Activated CD4-positive, alpha-beta T cell treated with anti-CD3 and anti-CD28 coated beads for 48 hours (primary cell): ENCODE measurements at places on chromosomes 13 and 19.
A peak's percentile ranks its signal among the peaks of the same experiment; 100 is the strongest.

DNA sequence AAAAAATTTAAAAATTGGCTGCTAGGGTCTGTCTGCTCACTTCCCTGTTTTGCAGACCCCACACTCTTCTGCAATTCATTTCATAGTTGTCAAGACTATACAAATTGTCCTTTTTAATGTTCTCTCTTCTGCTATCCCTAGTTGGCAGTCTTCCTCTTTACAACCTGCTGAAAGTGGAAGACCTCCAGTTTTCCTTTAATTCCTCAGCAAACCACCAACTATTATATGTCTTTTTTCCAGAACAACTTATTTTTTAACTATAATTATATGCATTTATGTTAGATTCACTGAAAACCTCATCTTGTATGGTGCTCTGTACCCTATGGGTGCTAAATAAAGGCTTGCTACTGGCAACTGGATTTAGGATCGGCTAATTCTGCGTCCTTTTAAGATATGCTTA, 1.1 kb upstream of the PHF11 start:
- no peak for DNase-seq

DNA sequence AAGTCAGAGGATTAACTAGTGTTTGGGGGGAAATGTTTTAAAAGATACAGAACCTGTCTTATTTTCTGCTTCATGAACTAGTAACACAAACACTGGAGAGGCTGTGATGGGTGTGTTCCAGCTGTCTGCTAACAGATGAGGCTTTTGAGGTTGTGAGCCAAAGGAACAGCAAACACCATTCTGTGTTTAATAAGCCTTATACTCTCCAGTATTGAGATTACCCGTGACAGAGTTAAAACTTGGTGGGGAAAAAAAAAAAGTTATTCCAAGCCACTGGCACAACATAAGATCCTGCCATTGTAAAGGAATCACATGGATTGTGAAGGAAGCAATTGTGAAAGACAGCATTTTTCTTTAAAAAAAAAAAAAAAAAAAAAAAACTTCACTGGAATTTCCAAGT, 48.4 kb downstream of the KCTD12 start:
- DNase-seq = no peak

DNA sequence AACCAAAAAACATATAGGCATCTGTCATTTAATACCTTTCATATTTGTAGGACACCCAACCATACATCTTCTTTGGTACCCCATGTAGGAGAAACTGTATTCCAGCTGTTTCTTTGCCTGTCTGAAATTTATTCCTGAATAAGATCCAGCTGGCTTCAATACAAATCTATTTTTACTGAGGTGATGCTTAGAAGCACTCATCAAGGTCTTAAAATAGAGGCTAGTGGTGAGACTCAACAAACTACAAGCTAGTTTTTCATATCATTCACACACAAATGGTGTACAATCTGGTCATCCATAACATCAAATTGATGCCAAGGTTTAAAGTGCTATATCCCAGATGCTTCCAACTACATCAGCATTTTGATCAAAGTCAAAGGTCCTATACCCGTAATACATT, 1071.3 kb upstream of the MIR17HG start:
- DNase-seq = no peak

- no peak for DNase-seq
Observed at GRCh38 chr19:48603001-48603400, 3.5 kb upstream of the SPACA4 start.

- DNase-seq = no peak
Observed at GRCh38 chr13:86792153-86792651, 879.0 kb upstream of the SLITRK5 start.

DNA sequence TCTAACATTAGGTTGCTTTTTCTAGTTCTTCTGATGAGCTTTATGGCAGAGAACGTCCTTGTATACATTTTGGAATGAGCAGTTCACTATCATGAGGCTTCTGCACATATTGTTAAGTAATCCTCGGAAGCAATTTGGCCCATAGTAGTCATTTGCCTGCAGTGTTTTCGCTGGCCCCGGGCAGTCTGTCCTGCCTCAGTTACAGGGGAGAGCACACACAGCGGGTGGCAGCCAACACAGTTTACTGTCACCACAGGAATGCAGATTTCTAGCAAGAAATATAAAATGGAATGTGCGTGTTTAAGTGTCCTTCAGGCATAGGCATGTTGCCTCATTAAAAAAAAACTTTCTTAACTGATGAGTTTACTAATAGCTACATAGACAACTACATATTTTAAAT, 71.5 kb upstream of the GJB6 start:
- no peak for DNase-seq

DNA sequence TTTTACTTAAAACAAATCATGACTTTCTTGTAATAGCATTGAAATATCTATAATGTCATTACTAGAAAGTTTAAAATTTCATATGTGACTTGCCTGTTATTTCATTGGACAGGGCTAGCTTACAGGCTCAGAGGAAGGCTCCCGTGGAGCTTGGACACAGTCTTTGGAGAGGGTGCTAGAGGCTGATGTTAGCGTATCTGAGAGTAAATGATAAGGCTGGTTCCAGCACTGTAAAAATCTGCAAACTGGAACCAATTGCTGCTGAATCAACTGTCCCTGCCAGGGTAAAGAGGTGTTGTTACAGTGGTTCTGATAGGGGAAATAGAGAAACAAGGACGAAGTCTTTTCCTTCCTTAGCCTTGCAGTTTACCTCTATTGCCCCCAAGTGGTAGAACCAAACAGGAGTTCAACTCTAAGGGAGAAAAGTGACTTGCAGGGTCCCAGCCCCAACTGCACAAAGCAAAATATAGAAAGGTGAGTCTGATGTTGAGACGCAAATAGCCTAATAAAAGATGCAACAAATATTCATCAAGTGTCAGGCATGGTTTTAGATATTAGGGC, 901.7 kb downstream of the DIAPH3 start:
- DNase-seq = no peak

DNA sequence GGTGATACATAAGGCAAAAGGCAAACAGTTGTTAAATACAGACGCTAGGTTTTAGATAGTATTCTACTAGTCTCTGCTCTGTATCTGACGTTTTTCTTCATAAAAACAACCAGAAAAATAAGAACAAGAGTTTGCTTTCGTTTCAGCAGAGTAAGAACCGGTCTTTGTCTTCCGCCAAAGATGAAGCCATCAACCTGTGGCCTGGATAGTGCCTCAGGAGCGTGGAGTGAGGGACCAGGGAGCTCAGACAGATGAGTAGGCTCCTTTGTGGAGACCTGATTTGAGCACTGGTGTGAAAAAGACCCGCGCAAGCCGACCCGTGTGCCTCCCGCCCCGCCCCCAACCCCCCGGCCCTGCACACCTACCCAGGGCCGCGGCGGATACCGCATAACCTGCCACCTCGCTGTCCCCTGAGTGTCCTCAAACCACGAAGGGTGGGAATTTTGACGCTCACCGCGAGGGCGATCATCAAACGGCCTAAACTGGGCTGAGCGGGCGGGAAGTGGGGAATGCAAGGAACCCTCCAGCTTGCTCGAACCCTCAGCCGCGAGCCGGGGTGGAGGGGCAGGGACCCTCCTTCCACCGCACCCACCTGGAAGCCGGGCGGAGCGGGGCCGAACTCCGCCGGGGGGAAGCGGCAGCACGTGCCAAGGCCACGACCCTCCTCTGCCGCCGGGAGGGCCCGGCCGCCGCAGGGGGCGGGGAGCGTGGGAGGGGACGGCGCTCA, 866 bp upstream of the LMO7 start:
- DNase-seq = no peak

DNA sequence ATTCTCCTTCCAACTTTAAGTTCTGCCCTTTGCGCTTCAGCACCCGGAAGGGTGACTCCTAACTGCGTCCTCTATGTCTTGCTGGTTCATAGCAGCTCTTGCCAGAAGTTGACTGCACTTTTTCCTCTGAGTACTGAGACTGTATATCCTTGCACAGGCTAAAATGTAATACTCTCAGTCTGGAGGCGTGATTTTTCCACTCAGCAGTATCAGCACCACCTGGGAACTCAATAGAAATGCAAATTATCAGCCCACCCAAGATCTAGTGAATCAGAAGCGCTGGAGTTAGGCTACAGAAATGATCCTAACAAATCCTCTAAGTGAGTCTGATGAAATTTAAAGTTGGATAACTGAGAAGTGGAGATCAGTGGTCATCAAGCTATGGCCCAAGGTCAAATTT, 1611.9 kb upstream of the SLC10A2 start:
- no peak for DNase-seq

GRCh38 chr19:46218160-46218559, 11.4 kb upstream of the IGFL1 start:
- peak; percentile 57 for DNase-seq

- no peak for DNase-seq
Observed at GRCh38 chr19:3364501-3364858, 1.9 kb upstream of the NFIC start.

DNA sequence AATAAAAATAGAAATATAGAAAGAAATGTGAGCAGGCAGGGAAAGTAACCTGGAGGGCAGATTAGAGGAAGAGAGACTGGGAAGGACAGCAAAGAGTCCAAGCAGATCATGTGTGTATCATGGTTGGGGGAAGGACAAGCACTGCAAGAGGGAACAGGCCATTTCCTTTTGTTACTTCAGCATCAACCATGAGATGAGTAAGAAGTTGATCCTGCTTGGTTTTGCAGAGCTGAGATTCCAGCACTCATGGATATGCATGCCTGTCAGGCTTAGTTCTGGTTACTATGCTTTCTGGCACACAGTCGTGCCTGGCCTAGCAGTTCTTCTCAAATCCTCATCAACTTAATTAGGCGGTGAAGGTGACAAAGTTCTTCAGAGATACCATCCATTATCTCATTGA, 18.1 kb downstream of the NALCN start:
- DNase-seq = no peak

DNA sequence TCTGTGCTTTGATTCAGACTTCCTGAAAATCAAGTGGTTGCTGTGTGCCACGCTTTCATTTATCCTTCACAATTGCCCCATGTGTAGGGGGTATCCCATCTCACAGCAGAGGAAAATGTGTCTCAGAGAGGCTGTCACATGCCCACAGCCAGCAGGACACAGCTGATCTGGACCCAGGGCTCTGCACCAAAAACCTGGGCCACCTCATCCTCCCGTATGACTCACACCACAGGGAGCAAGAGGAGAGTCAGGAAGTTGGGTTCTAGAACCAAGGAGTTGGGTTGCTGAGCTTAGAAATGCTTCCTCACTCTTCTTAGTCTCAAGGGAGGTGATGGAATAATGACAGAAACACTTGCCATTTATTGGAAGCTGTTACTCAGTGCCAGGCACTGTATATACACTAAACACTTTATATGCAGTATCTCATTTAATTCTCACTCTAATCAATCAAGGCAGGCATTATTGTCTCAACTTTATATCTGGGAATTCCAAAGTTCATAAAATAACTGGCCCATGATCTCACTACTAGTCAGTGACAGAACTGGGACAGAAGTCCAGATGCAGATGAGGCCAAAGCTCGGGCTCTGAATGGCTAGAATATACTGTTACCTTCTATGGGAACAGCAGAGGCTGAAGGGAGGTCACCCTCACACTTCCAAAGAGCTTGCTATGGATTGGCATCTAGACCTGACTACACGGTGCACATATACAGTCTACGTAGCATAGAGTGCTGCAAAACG, 47.7 kb upstream of the ATP12A start:
- DNase-seq = no peak

GRCh38 chr13:91101381-91101780, 246.1 kb upstream of the MIR17HG start:
- no peak for DNase-seq

DNA sequence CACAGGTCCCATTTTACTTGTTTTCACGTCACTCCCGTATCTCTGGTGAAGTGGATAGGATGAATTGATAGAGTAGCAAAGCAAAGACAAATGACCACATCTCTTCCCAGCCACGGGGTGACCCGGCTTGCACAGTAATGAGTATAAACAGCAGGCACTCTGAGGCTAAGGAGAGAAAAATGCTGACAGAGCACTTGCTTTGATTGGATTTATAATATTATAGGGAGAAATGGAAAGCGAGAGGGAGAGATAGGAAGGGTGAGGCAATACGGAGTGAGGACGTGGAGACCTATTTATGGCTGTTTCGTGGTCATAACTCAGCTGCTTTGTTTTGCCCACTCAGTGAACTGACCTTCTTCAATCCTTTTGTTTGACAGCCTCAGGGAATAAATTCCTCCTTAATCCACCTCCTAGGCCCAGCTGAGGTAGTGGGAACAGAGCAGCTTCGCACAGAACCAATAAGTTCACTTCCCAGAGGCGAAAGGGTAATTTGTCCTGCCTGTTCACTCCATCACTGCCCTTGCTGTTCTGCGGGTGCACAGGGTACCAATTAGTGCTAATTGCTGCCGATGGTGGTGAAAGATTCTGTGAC, 68.6 kb downstream of the ERCC5 start:
- DNase-seq = no peak

DNA sequence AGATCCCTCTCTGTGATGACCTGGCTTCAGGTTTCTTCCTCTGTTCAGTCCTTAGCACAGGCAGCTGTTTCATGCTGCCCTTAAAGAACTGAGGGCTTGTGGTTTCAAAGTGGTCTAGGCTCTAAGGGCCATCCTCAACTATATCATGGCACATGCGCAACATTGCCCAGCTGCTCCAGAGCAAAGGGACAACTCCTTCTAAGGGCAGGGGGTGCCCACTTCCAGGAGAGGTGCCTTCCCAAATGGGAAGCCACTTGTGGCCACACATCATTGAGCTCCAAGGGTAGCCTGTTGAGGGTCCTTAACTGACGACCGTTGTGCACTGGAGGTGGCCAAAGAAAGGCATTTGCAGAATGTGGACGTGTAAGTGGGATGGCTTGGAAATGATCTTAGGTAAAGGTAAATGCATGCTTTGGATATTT, 7.3 kb downstream of the GPR183 start:
- no peak for DNase-seq
